ENCODE measurements at places on chromosomes 7 and 10. TPM values are rescaled to one million over a fixed set of nuclear protein-coding genes. Genes with fewer than 3 reads are reported as not detected.

The PDZD8 gene
- total RNA-seq: 23.6 TPM

The HSPA12A gene
- 9.7 TPM for total RNA-seq

The SLC39A12 gene
- total RNA-seq: not detected

The PAPSS2 gene
- total RNA-seq: 17.3 TPM

The STRIP2 gene
- total RNA-seq: 6.5 TPM

The CYP2C19 gene
- 0.12 TPM for total RNA-seq

The PIK3AP1 gene
- total RNA-seq: 0.64 TPM

The PAPOLB gene
- total RNA-seq: not detected

The CHAT gene
- total RNA-seq: not detected

The OGDHL gene
- total RNA-seq: 0.40 TPM

The AGR3 gene
- total RNA-seq: not detected

The SH2D4B gene
- 0.09 TPM for total RNA-seq

The DGKI gene
- total RNA-seq: 0.29 TPM

The HYAL4 gene
- total RNA-seq: not detected

The ASL gene
- 27.1 TPM for total RNA-seq

The LRRTM3 gene
- not detected for total RNA-seq

The WEE2 gene
- not detected for total RNA-seq

The TMEM26 gene
- total RNA-seq: 0.06 TPM

The IDI2 gene
- not detected for total RNA-seq

The GLUD1 gene
- 98.2 TPM for total RNA-seq

The NKX2-3 gene
- total RNA-seq: 0.08 TPM

The AEBP1 gene
- not detected for total RNA-seq

The AGAP4 gene
- total RNA-seq: 5.2 TPM

The RBP3 gene
- total RNA-seq: not detected

The ZNF488 gene
- 14.5 TPM for total RNA-seq

The ARHGAP22 gene
- total RNA-seq: 4.1 TPM

The EBLN1 gene
- total RNA-seq: not detected

The GNAT3 gene
- total RNA-seq: not detected

The ITIH5 gene
- 0.12 TPM for total RNA-seq

The SVOPL gene
- total RNA-seq: not detected

The TMEM184A gene
- 11.2 TPM for total RNA-seq

The STOX1 gene
- 0.45 TPM for total RNA-seq

The TMEM236 gene
- total RNA-seq: 0.08 TPM

The ITPRID1 gene
- total RNA-seq: not detected

The PLXDC2 gene
- 0.02 TPM for total RNA-seq

The NPY gene
- not detected for total RNA-seq

The MYPN gene
- 3.0 TPM for total RNA-seq

The SRPK2 gene
- 35.4 TPM for total RNA-seq

The HOXA13 gene
- 1.7 TPM for total RNA-seq
